Fibroblast of upper back skin (primary cell): ENCODE measurements at places on chromosomes 11 and 22.
A peak's percentile ranks its signal among the peaks of the same experiment; 100 is the strongest.

DNA sequence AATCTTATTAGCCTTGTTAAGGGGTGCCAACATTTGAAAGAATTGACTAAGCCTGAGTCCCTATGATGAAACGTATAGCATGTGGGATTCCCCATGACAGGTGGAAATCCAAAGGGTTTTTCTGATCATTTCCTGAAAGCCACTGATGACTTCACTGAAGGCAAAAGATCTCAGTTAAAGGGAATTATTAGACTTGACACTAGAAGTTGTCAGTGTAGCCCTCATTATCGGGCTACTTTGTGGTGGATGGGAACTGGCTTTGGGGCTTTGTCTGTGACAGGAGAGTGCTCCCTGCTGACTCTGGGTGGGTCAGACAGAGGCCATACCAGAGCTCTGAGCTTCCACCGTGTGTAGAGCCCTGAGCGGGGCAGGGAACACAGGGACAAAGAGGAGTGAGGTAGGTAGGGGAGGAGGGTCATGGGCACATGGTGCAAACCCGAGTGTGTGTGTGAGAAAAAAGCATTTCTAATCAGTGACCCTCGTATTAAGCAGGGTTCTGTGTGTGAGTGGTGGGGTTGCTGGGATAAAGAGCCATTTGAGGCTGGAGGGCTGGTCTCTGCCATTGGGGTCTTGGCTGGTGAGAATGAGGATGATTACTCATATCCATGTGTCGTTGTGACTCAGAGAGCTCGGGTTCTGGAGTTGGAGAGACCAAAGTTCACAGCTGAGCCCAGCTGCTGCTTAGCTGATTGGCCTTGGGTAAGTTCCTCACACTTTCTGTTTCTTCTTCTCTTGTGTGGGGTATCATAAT is 101.1 kb downstream of the GRIK4 start:
- DNase-seq: peak; percentile 14

DNA sequence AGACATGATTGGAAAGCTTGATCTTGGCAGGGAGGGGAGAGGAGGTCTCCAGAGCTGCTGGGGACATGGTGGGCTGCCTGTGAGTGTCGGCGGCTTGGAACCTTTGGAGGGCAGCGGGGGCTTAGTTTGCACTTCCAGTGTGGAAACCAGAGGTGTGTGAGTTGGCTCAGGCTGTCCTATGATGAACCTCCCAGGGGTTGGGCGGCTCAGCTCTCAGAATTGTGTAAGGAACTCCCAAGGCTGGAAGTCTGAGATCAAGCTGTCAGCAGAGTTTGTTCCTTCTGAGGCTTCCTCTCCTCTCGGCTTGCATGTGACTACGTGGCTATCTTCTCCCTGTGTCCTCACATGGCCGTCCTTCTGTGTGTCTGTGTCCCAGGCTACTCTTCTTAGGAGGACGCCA is 87.9 kb upstream of the B3GAT1 start:
- DNase-seq: no peak

DNA sequence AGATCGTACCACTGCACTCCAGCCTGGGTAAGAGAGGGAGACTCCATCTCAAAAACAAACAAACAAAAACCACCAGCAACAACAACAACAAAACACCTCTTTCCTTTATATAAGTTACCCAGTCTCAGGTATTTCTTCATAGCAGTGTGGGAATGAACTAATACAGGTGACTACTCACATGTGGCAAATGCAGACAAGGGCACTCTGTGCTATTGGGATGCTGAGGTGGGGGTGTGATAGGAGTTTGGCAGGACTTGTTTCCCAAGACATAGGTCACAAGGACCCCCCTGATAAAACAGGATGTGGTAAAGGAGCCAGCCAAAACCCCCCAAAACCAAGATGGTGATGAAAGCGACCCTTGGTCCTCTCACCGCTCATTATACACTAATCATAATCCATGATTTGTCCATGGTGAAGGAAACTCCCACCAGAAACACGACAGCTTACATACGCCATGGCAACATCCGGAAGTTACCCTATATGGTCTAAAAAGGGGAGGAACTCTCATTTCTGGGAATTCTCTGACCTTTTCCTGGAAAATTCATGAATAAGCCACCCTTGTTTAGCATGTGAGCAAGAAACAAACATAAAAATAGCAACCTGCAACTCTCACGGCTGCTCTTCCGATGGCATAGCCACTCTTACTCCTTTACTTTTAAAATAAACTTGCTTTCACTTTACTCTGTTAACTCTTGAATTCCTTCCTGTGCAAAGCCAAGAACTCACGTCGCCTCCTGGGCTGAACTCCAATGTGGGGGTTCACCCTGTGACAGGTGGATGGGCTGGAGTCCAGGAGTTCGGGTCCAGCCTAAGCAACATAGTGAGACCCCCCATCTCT is 18.8 kb upstream of the INCENP start:
- no peak for DNase-seq

DNA sequence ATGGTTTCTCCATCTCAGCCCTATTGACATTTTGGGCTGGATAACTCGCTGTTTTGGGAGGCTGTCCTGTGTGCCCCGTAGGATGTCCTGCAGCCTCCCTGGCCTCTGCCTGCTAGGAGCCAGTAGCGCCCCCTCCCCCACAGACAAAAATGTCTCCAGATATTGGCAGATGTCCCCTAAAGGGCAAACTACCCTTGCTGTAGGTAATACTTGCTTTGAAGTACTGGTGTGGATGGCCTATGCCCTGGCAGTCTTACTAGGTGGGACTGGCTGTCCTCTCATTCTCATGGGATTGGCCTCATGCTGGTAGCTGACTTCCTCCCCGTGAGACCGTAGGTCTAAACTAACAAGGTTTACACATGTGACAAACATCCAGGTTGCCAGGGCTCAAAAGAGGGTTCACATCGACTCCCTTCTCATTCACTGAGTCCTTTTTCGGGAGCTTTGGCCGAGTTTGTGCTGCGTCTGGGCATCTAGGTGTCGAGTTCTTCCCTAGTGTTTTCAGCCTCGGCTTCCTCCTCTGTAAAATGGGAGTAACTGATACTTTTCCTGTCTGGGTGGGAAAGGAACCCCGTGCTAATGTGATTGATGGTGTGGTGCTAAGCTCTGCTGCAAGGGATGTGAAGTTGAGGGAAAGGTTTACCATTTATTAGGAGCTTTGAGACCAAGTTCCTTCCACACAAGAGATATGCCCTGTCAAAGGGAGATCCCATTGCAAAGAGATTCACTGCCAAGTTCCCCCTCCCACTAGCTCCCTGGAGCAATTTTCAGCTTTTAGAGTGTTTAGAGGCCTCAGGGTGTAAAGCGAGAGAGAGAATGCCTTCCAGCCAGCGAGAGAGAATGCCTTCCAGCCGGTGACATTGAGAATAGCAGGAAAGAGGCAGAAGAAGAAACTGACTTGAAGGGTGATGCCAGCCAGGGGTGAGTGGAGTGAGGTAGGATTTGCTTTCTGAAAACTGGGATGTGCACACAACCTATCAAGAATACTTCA is 17.0 kb downstream of the PTPRJ start:
- DNase-seq: no peak

- DNase-seq: no peak
Observed at GRCh38 chr11:130100381-130101095, 30.8 kb downstream of the APLP2 start.

DNA sequence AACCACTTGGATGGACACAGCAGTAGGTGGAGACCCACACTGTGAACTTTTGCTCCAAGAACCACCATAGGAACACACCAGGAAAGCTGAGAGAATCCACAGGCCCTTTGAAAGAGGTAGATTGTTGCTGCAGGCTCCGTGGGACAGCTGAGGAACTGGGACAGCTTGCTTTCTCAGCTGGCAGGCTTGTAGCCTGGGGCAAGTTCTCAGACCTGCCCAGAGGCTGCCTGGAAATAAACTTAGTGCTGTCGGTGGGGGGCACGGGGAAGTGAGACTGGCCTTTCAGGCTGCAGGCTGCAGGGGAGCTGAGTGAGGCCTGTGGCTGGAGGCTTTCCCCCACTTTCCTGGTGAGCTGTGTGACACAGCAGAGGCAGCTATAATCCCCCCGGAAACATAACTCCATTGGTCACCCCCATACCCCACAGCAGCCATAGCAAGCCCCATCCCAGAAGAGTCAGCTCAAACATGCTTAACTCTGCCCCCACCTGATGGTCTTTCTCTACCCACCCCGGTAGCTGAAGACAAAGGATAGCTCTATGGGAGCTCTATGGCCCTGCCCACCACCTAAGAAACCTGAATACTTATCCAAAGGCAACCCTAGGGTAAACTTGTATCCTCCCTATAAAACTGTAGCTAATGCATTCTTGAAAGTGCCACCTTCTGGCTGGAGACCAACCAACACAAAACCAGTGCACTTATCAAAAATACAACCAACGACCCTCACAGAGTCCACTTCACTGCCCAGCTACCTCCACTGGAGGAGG is 21.4 kb upstream of the ACRV1 start:
- no peak for DNase-seq

- no peak for DNase-seq
Observed at GRCh38 chr22:46830841-46831240, 68.4 kb downstream of the TBC1D22A start.

GRCh38 chr22:44546686-44547310 is 48.8 kb upstream of the RTL6 start:
- no peak for DNase-seq

DNA sequence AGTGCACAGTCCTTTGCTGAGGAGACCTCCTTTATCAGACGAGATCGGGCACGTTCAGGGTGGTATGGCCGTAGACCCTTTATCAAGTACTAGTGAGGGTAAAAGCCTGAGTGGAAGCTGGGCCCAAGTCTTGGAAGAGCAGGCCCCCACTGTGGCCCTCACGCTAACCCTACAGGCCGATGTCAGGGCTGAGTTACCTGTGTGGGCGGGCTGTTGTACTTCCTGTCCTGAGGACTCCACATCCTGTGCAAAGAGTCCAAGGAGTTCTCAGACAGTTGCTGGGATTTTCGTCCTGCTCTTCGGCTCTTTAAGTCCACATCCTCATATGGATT is 34.9 kb downstream of the RPL27A start:
- no peak for DNase-seq

DNA sequence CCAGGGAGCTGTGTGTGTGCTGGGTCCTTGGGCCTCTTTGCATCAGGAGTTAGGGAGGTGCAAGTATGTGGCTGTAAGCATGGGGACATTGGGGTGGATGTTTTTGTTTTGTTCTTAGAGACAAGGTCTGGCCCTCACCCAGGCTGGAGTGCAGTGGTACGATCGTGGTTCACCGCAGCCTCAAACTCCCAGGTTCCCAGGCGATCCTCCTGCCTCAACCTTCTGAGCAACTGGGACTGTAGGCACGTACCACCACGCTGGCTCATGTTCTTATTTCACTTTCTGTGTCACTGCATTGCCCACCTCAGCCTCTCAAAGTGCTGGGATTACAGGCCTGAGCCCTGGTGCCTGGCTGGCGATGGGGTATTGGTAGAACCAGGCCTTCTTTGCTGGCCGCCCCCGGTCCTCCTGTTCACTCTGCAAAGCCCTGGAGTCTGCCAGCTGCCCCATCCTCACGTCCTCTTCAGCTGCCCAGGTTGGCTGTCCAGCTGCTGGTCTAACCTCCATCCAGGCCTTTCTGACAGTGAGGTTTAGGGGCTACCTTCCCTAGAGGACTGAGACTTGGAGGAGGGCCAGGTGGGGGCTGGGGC is 851 bp upstream of the GRAMD4 start:
- DNase-seq: no peak
